Skeletal muscle cell (primary cell): ENCODE measurements at places on chromosomes 6 and 20.

DNA sequence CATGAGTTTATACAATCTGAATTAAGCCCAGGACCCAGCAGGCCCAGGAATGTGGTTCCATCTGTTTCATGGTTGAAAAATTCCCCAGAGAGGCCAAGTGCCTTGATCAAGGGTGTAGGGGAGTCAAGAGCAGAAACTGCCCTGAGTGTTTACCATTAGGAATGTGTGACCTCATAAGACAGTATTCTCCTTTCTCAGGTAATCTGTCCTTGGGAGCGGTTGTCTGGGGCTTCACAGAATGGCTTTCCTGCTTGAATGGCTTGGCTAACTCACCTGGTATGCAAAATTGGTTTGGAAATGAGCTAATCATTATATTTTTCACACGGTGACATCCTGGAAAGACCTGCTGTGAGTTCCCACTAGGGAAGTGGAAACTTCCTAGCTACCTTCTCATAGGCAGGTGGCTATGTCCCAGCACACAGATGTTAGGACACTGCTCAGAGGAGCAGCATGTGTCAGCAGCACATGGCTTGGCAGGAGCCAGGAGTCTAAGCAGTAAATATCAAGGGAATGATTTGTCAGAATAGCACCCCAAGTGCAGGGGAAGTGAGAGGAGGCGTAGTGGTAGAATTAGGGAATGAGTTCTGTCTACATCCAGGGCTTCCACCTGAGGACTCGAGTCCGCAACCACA lies 17.7 kb downstream of the CLIC5 start:
- no peak for DNase-seq

DNA sequence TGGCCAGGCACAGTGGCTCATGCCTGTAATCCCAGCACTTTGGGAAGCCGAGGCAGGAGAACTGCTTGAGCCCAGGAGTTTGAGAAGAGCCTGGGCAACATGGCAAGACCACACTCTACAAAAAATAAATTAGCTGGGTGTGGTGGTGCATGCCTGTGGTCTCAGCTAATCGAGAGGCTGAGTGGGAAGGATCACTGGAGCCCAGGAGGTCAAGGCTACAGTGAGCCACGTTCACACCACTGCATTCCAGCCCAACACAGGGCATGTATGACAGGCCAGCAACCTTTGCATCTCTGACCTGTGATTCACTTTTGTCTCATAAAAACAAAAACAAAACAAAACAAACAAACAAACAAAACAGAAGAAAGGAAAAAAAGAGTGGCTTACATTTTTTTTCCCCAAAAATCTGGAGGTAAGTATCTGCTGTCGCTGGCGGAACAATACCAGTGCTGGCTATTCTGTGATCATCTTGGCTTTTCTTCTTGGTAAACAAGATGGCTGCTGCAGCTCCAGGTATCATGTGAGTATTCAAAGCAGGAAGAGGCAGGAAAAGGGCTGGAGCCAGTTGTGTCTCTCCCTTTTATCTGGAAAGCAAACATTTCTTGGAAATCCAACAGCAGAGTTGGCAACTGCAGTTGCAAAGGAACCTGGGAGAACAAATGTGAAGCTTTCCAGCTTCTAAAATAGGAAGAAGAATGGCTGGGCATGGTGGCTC lies 40.4 kb upstream of the ZMYND8 start:
- DNase-seq = no peak

DNA sequence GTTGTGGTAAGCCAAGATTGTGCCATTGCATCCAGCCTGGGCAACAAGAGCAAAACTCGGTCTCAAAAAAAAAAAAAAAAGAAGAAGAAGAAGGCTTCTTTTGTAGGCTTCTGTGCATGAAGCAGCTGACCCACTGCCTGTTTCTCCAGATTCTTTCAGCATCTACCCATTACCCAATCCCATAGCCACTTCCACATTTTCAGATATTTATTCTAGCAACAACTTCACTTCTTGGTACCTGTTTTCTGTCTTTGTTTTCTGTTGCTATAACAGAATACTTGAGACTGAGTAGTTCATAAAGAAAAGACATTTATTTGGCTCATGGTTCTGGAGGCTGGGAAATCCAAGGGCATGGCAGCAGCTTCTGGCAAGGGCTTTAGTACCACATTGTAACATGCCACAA lies 95.3 kb upstream of the SGK1 start:
- no peak for DNase-seq

GRCh38 chr6:11538819-11539468 lies 1.4 kb downstream of the TMEM170B start:
- no peak for DNase-seq

- no peak for DNase-seq
Measured at GRCh38 chr20:35462351-35462750, 7.0 kb downstream of the CEP250 start.

- DNase-seq = peak; percentile 29
Measured at GRCh38 chr20:61385296-61385695, 133.2 kb downstream of the CDH4 start.

- DNase-seq = no peak
Measured at GRCh38 chr6:68726337-68726736, 91.3 kb downstream of the ADGRB3 start.

DNA sequence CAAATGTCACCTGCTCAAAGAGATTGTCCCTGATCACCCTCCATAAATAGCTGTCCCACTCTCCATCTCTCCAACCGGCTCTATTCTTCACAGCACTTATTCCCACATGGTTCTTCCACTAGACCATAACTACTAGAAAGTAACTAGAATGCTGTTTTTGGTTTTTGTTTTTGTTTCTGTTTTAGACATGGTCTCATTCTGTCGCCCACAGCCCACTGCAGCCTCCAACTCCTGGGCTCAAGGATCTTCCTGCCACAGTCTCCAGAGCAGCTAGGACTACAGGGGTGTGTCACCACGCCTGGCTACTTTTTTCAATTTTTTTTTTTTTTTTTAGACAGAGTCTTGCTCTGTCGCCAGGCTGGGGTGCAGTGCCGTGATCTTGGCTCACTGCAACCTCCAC lies 12.2 kb downstream of the MMP24 start:
- no peak for DNase-seq

GRCh38 chr6:3919130-3919628 lies 70.0 kb downstream of the FAM50B start:
- no peak for DNase-seq

GRCh38 chr20:53187392-53188068 lies 215.4 kb downstream of the TSHZ2 start:
- no peak for DNase-seq

GRCh38 chr6:46502486-46503119 lies 11.4 kb upstream of the RCAN2 start:
- DNase-seq = no peak

DNA sequence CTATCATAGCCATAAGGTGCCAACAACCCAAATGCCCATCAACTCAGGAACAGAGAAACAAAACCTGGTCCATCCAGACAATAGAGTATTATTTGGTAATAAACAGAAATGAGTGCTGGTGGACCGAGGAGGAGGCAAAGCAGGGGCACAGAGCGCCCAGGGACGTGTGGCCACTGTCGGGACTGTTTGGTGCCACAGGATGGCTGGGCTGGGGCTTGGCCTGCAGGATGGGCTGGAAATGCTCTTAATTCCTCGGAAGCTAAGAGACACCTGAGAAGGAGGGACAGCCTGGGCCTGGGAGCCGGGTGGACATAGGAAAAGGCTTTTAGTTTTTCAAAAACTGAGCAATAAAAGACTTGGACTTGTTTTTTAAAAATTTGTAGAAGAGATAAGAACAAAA lies 216.4 kb downstream of the DLL1 start:
- no peak for DNase-seq

DNA sequence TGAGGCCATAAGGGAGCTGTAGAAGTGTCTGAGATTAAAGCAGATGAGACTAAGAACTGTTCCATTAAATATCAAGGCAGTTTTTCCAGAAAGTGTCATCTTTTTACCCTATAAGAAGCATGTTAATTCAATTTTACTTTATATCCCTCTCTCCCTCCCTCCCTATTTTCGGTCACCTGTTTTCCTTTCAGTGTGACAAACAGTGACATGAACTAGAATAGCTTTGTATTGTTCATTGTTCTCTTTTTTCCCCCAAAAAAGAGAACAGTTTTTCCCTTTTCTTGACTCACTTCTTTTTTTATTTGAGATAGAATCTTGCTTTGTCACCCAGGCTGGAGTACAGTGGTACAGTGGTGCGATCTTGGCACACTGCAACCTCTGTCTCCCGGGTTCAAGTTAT lies 269.3 kb downstream of the ZFAND3 start:
- DNase-seq = no peak

DNA sequence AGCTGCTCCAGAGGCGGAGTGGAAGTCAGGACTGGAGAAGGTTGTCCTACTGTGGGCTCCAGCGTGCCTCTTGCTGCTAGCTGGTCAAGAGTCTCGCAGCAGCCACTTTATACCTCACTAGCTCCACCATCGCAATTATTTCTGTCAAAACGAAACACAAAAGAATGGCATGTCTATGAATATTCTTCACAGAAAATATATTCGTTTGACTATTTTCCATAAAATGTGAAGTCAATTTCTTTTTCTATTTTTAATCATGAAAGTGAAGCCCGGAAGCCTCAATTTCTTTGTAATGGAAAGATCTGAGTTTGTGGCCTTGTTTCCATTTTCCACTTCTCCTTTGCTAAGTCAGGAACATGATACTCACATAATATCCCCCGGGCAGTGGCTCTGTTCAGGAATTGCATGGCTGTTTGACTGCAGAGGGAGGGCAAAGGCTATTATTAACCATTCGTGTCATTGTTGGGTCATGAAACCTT lies 51.7 kb downstream of the DTD1 start:
- DNase-seq = no peak
